ENCODE measurements at places on chromosomes 13 and 19.

DNA sequence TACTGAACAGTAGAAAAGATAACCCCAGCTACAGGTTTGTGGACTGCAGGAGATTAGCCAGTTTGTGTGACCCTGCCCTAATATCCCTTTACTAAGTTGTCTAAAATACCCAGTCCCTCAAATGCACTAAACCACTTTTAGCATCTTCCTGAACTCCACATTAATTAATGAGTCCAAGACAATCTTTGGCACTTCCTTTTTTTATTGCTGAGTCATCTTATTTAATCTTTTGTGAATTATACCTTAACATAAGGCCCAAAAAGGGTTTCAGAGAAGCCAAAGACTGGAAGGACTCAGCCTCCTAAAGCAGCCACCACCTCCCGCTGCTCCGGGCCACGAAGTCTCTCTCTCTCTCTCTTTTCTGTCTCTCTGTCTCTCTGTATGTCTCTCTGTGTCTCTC, 48.8 kb upstream of the PDCD5 start:
- no peak for DNase-seq

DNA sequence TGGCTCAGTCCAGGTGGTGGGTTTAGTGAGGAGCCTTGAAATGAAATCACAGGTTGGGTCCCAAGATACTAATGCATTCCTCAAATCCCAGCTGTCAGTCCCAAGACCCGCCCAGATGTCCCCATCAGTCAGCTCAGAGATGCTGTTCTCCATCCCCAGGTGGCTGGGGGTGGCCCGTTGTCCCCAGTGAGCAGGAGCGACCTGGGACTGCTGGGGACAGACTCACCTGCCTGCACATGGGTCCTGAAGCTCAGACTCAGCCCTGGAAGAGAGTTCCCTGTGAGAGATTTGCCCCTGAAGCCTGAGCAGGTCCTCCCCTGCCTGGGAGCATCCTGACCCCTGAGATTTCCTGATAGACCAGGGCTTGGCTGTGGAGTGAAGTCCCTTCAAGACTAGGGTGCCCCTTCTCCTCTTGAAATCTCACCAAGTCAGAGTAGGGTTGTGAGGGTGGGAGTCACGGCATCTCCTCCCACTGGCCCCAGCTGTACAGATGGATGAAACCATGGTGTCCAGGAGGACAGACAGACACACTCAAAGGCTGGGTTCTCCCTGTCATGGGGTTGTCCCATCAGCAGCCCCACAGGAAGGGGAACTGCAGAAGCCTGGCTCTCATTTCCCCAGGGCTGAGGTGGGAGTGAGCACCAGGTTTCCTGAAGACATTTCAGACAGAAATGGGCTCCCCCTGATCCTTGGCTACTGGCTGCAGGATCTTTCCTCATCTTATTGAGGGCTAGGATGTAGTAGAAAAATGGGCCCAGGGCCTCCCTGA, 14.4 kb downstream of the LILRA5 start:
- no peak for DNase-seq

GRCh38 chr19:12872941-12873890, 8.0 kb downstream of the DNASE2 start:
- no peak for DNase-seq

- DNase-seq, result no peak
Observed at GRCh38 chr19:47081095-47081494, 32.5 kb downstream of the ZC3H4 start.

GRCh38 chr19:15702534-15702930, 25.3 kb upstream of the OR10H2 start:
- DNase-seq, result peak; percentile 79

DNA sequence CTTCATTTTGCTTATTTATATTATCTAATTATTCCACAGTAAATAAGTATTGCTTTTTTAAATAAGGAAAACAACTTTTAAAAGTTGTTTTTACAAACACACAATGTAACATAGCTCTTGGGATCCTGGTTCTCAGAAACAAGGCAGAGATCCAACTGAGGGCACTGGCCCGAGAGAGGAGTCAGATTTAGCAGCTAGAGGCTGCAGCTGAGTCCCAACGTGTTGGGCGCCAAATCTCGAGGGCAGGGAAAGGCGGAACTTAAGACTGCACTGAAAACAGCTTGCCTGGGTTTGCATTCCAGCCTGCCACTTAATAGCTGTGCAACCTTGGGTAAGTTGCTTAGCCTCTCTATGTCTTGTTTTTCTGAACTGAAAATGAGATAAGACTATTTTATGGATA, 16.4 kb upstream of the WASF3 start:
- no peak for DNase-seq

DNA sequence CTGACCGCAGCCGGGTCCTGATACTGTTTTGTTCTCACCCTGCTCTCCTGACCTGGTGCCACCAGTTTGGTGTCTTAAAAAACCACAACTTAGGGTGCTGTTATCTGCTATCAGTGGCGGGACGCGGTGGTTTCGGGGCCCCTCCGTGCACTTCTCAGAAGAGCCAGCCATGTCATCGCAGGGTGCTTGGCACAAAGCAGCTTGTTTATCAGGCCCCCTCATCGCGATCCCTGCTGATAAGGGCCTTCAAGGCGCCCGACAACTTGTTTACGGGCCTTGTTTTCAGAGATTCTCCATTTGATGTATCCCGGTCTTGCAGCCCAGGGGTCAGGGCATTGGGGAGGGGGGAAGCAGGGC, 58.1 kb upstream of the KLF2 start:
- DNase-seq, result no peak

DNA sequence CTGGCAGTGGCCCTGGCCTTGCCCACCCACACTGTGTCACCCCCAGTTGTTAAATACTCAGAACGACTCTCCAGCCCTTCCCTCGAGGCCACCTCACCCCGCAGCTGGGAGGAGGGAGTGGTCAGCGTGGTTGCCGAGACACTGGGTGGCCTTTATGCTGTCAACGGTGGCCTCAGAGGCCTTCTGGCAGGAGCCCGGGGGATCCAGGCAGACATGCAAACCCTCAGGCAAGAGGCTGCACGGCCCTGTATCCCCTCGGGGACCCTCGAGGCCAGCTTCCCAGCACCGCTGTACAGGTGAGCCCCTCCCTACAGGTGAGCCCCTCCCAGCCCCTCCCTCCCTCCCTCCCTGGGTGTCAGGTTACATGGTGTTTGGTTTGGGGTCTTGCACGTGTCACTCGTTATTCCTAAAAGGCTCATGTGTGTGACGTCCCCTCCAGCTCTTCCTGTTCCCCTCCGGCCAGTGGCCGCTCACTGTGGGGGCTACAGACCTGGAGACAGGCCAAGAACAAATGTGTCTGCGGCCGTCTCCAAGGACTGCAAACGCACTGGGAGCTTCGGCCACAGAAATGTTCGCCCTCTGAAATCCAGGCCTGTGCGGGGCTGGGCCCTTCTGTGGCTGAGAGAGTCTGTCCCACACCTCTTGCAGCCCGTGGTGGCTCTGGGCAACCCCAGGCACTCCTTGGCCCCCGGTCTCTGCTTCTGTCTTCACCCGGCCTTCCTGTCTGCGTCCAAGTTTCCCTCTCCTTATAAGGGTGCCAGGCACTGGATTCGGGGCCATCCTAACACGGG, at the start of gene TEKTIP1:
Gene TEKTIP1, plus strand, starts transcription at position 210 of the 791 bp plus-strand sequence. Its CDS starts 4 bp downstream, at position 214.
- DNase-seq, result no peak

- no peak for DNase-seq
Observed at GRCh38 chr13:34038541-34039068, 220.7 kb downstream of the RFC3 start.

DNA sequence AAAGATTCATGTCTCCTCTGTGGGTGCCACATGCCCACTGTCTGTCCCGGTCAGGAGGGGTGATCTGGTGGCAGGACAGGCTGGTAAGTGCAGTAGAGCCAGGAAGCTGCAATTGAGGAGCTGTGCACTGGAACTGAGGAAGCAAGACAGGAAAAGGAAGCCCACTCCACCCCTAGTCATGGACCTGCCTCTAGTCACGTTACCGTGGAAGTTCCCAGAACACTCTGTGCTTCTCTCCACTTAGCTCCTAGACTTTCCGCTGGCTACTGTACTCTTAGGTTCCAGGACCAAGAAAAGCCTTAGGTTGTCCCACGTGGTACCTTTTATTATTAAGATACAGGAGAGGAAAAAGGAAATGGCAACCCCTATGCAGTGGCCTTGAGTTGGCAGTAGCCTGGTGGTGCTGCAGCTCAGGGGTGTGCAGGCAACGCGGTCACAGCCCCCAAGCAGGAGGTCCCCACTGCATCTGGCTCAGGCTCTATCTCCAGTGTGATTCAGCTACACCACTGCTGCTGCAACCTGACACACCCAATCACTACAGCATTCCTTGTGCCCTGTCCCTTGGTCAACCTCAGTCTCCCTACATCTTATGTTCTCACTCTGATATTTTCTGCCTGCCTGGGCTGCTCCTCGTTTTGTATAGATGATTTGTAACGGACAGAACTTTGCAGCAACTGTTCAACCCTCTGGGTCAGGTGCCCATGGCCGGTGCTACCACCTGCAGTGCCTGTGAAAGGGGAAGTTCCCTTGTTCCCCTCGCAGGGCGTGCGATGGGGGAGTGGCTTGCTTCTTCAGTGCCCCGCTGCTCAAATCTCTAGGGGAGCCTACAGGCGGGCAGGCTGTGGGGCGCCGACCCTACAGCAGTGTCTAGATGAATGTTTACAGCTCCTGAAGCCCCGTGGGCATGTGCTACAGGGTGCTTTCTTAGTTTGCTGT, 24.4 kb upstream of the GPR12 start:
- DNase-seq, result no peak

- DNase-seq, result no peak
Observed at GRCh38 chr13:32254916-32255723, 60.0 kb downstream of the ZAR1L start.

DNA sequence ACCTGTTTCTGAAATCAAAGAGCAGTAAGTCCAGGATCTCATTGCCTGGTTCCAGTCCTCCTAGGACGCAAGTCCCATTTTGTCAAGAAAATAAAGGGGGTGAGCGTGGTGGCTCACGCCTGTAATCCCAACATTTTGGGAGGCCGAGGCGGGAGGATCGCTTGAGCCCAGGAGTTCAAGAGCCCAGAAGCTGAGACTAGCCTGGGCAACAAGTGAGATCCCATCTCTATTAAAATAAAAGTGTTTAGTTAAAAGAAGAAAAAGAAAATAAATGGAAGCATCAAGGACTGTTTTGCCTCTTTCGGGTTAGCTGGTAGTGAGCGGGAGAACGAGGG, 344 bp upstream of the HAUS5 start:
- DNase-seq, result no peak

DNA sequence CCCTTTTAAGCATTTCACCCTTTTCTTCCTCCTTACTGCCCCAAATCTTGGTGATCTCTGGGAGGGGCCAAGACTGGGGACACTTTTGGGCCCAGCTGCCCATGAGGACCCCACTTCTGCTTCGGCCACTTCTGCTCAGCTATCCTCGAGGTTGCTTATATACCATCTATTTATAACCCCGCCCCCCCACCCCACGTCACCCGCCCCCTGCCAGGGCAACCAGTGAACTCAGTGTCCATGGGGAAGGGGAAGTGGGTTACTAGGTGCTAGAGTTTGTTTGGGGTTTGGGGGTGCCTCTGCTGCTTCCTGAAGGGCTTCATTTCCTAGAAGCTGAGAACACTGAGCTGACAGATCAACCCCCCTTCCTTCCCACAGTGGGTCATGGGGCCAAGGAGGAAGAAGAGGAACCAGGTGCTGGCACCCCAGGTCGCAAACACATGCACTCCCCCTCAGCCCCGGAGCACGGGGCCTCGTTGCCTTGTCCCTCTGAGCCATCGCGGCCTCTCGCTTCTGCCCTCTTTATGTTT, 6.1 kb upstream of the ADGRE5 start:
- DNase-seq, result peak; percentile 89

GRCh38 chr19:56765137-56765536, 75.4 kb downstream of the PEG3 start:
- peak; percentile 79 for DNase-seq

GRCh38 chr19:7762719-7763293, at the start of gene CLEC4M:
Gene CLEC4M, plus strand, starts transcription at chr19:7763243. Its CDS starts 24 bp downstream, at chr19:7763267.
- no peak for DNase-seq

GRCh38 chr13:31369213-31369612, 169.4 kb downstream of the B3GLCT start:
- DNase-seq, result no peak

GRCh38 chr13:35771898-35772297, 295.4 kb upstream of the MAB21L1 start:
- DNase-seq, result no peak

DNA sequence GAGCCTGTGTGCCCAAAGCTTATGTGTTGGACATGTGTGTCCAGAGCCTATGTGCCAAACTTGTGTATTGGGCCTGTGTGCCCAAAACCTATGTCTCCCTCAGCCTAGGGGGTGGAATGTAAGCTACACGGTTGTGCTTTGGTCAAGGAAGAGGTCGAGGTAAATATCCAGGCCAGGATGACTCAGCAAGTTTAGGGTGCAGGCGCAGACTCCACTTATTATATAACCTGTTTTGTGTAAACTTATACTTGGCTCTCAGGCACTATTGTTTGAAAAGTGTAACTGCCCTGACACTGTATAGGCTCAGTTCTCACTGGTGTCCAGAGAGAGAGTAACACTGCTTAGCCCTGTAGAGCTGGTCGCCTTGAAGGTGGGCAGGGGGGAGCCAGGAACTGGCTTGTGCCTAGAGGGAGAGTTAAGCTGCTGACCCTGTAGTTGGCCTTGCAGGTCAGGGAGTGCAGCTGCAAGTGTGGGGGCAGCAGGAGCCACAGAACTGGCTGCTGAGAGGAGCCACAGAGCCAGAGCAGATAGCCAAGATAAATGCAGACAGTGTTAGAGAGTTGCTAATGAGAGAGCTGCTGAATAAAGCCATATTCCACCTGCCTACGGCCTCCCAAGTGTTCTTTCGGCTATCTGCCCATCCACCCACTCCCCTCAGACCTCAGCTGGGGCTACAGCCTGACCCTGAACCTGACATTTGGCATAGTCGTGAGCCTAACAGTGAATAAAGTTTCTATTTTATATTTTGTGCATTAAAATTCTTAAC, 517.2 kb upstream of the SLITRK1 start:
- DNase-seq, result no peak

DNA sequence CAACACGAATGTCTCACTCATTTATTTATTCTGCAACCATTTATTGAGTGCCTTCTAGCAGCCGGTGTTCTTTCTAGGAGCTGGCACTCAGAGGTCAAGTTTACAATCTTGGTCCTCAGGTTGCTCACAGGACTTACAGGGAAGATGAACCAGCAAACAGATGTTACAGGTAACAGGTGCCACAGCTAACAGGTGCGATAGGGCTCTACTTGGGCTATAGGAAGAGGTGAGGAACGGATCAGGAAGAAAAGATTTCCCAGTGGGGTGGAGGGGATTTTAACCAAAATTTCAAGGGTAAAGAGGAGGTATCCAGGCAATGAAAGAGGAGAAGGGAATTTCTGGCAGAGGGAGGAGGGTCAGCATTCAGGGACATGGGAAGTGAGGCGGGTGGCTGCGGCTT, 87.3 kb upstream of the FARP1 start:
- DNase-seq, result no peak

- DNase-seq, result no peak
Observed at GRCh38 chr13:29165216-29165615, 345.1 kb downstream of the MTUS2 start.

GRCh38 chr13:20594280-20594679, 27.3 kb downstream of the IFT88 start:
- DNase-seq, result no peak

DNA sequence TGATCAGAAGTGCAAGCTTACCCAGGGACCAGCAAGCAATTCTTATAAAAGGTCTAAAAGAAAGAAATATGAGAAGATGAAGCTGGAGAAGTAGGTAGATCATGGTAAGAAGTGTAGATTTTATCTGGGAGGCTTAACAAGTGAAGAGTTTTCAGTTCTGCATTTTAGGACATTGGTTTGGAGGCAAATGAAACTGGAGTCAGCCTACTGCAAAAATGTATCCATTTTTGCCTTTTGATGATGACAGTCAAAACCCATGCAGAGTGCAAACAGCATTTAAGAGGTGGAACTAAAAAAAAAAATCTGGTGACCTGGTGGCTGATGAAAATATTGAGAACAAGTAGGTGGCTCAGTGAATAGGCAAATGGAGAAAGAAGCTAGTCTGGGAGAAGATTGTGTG, 216.9 kb downstream of the DNAJC15 start:
- DNase-seq, result no peak

- DNase-seq, result peak; percentile 43
Observed at GRCh38 chr19:30156646-30157045, 214.6 kb downstream of the URI1 start.
